NCI-H69 (cell line): ENCODE measurements at places on chromosomes 7 and 10.

- no peak for DNase-seq
Observed at GRCh38 chr10:102267748-102268147, 22.4 kb downstream of the GBF1 start.

GRCh38 chr7:92696584-92696983, 106.4 kb upstream of the FAM133B start:
- DNase-seq, result no peak

- no peak for DNase-seq
Observed at GRCh38 chr7:21463524-21463923, 35.6 kb downstream of the SP4 start.

DNA sequence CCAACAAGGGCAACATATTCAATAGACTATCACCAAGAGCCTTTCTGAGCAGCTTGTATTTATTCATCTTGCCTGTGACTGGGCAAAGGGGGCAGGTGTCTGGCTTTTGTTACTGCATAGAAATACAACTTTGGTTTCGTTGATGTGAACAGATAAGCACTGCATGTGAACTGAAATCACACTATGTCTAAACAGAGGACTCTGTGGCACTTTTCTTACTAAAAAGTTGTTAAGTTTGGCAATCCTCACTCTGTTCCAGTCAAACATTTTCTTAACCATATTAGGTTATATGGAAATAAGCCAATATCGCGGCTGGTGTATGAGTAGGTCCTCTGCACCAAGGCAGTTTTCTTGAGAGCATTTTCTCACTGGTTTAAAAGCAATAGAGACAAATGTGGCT, 48.5 kb downstream of the CALD1 start:
- no peak for DNase-seq

- peak; percentile 76 for DNase-seq
Observed at GRCh38 chr10:101779544-101780186, 3.6 kb downstream of the NPM3 start.

DNA sequence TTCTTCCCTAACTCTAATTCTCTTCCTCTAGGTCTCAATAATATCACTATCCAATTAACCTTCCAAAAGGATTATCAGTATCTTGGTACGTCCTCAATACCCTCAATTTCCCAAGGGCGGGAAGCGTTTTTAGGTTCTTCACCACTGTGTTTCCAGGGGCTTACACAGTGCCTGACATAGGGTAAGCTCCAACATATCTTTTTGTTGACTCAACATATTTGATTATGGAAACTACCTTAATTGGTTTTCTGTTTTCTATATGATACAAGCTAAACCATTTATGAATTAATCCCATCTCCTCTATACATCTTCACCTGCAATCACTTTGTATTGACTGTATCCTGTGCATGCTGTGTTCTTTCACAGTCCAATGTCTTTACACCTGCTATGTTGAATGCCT, 987.3 kb downstream of the GRID1 start:
- DNase-seq, result no peak

- no peak for DNase-seq
Observed at GRCh38 chr10:69089638-69090599, 2.0 kb downstream of the SRGN start.

GRCh38 chr10:27622596-27622995, 118.5 kb downstream of the RAB18 start:
- DNase-seq, result no peak

DNA sequence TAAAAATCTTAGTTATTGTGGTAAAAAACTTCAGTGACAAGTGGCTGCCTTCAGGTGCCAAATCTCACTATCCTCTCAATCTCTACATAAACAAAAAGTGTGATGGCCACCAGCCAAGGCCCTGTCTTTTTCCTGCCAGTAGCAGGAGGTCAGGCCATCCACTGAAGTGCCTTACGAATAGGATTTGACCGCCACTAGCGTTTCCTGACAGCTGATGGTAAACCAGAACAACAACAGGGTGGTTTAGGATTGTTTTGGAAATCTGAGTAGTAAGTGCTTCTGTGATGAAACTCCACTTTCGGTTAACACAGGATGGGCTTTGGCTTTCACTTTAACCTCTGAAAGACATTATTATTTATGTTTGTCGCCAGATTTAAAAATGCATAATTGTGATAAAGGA, 55.7 kb upstream of the OGDHL start:
- DNase-seq, result no peak

DNA sequence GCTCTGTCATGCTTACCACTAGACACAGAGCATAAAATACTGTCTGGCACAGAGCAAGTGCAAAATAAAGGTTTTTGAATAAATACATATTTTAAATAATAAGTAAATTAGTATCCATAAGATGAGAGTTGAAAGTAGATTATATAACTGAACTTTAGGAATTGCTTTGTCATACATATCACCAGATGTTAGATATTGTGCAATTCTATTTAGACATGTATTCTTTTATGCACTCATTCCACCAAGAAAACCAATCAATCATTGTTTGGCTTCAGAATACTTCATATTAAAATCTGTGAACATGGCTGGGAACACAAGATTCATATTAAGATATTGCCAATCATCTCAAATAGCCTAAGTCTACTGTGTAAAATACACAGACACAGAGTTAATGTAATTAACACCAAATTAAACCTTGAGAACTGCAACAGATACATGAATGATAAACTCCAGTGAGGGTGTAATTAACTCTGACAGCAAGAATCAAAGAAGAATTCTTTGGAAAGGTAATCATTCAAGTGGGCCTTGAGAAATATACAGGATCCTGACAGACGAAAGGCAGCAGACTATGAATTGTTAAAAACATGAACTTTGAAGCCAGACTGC, 201.0 kb upstream of the PTN start:
- DNase-seq, result no peak

DNA sequence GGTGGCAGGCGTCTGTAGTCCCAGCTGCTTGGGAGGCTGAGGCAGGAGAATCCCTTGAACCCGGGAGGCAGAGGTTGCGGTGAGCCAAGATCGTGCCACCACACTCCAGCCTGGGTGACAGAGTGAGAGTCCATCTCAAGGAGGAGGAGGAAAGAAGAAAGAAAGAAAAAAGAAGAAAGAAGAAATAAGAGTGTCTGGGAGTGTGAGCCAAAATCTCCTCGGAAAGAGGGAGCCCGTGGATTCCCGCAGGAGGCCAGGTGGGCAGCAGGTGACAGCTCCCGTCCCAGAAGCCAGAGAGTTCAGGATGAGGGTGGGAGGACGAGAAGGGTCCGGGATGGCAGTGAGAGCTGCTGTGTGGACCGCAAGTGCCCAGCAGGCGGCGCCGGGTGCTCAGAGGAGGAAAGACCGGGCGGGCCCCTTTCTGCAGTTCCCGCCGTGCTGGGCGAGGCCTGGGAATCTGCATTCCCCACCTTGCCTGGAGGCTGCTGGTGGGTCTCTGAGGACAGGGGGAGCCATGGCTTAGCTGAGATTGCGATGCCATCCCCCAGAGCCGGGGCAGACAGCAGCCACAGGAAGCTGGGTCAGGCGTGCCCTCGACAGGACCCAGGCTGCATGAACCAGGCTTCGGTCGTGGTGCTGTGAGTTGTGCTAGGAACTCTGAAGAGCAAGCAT, 17.1 kb upstream of the AMZ1 start:
- DNase-seq, result peak; percentile 85

DNA sequence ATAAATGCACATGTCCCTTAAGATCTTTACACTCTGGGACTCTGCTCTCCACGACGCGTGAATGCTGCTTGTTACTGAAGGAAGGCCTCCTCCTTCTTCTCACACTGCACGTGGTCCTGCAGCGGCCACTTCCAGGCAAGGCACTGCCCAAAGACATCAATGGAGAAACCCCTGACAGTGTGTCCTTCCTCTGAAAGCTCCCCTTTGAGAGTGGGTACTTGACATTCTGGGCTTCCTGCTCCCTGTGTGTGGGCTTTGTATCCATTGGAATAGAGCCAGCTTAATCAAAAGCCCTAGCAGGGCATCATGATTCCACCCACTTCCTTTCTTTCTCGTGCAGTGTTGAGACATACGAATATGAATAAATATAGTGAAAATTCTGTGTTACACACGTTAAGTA, 69.7 kb upstream of the STK17A start:
- peak; percentile 70 for DNase-seq

GRCh38 chr7:138324941-138325340, 135.1 kb upstream of the TRIM24 start:
- no peak for DNase-seq

DNA sequence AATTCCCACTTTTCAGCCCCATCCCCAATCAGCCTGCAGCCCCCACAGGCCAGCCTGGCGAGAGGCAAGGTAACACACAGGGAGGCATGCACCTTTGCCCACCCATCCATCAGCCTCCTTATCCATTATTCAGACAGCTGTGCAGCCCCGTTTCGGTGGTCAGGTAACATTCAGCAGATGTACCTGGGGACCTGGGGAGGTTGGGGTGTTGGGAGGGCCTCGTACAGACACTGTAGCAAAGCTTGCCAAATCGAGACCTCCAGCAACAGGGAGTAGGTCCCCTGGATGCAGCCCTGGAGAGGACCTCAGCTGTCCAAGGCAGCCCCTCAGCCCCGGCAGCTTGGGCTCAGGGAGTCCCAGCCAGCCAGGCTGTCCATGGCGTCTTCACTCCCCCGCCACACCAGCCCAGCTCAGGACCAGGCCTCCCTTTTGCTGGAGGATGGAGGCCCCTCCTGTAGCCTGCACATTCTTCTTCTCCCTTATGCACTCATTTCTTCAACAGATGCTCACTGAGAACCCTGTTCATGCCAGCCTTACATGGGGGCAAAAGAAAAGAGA, 8.5 kb upstream of the DRGX start:
- no peak for DNase-seq

- no peak for DNase-seq
Observed at GRCh38 chr7:110875346-110875745, 215.6 kb upstream of the LRRN3 start.

DNA sequence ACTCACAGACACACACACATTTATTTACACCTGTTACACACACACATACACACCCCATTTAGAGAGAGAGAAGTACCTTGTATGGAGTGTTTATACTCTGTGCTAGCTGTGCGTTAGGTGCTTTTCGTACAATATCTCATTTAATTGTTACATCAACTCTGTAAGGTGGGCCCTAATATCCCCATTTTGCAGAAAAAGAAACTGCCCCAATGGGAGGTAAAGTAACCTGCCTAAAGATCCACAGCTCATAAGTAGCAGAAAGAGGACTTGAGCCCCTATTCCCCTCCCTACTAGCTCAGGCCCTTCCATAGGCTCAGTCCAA, 23.8 kb upstream of the RBM20 start:
- no peak for DNase-seq

DNA sequence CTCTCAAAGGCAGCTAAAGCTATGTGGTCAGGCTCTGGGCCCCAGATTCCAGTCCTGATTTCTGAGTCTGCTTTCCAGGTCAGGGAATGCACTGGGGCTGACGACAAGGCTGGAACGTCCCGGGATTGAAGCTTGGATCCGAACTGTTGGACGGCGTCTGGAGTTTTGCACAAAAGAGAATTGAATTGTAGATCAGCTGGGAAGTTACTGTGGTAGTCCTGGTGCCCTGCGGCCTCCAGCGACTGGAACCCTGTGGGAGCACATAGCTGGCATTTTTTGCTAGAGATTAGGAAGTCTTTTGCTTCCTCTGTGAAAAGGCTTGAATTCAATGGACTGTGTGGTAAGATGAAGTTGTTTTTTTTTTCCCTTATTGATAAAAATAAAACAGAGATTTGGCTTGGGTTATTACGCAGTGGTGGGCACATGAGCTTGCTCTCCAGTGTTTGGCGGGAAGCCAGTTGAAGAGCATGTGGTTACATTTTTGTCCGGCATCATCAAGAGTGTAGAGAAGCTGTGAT, at the start of gene HK1:
Gene HK1, plus strand, starts transcription at position 51 of the 518 bp plus-strand sequence.
- no peak for DNase-seq

DNA sequence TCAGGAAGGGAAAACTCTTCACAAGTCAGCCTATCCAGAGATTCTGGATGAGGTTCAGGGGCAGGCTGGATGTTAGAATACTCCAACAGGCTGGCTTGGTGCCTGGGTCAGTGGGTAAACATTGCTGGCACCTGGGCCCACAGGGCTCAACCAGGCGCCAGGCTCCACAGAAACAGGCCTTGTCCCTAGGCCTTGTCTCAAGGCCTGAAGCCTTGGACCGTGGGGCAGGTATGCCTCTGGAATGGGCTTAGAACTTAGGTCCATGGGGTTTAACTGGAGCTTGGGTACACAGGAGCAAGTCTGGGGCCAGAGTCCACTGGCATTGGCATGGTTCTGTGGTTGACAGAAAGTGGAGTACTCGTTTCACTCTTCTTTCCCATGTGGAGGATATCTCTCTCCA, 263.0 kb upstream of the ETV1 start:
- DNase-seq, result peak; percentile 49

- DNase-seq, result no peak
Observed at GRCh38 chr7:135759532-135759931, 10.9 kb upstream of the FAM180A start.

DNA sequence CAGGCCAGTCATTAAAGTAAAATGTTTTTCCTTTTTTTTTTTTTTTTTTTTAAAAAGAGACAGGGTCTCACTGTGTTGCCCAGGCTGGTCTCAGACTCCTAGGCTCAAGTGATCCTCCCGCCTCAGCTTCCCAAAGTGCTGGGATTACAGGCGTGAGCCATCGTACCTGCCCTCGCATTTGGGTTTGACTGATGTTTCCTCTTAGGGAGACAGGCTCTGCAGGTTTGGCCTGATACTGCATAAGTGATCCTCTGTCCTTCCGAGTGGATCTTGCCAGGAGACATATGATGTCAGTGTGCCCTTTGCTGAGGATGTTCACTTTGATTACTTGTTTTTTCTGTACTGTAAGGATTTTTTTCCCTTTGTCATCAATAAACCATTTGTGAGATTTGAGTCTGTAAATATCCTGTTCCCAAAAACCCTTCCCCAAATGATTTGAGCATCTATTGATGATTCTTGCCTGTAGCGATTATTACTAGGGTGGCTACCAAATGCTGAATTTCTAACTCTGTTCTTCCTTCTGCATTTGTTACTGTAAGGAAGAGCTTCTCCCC, 19.7 kb downstream of the LIMK1 start:
- no peak for DNase-seq

- no peak for DNase-seq
Observed at GRCh38 chr7:18659746-18660145, 164.2 kb downstream of the HDAC9 start.

- DNase-seq, result peak; percentile 30
Observed at GRCh38 chr10:72525277-72525676, 100.6 kb downstream of the MICU1 start.

DNA sequence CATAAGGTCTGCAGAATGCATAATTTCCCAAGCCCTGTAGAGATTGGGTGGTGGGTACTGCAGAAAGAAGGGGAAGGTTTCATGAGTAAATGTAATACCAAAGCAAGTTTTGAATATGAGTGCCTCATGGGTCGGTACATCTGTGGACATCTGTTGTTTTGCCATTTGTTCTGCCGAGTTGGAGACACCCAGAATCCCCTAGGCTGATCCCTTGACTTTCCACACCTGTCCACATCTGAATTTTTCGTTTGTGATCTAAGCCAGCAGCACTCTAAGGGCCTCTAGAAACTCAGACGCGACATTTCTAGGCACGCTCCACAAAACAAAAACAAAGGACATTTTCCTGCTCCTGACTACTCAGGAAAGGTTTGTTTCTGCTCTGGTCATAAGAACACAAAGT, 11.7 kb upstream of the SLF2 start:
- no peak for DNase-seq
